ENCODE measurements at places on chromosomes 11 and 22.
A peak's percentile ranks its signal among the peaks of the same experiment; 100 is the strongest.

- DNase-seq = no peak
These were observed 131.6 kb downstream of the ETS1 start for GRCh38 chr11:128455766-128456165.

GRCh38 chr22:35839841-35840301 lies 122.2 kb downstream of the APOL5 start:
- no peak for DNase-seq

DNA sequence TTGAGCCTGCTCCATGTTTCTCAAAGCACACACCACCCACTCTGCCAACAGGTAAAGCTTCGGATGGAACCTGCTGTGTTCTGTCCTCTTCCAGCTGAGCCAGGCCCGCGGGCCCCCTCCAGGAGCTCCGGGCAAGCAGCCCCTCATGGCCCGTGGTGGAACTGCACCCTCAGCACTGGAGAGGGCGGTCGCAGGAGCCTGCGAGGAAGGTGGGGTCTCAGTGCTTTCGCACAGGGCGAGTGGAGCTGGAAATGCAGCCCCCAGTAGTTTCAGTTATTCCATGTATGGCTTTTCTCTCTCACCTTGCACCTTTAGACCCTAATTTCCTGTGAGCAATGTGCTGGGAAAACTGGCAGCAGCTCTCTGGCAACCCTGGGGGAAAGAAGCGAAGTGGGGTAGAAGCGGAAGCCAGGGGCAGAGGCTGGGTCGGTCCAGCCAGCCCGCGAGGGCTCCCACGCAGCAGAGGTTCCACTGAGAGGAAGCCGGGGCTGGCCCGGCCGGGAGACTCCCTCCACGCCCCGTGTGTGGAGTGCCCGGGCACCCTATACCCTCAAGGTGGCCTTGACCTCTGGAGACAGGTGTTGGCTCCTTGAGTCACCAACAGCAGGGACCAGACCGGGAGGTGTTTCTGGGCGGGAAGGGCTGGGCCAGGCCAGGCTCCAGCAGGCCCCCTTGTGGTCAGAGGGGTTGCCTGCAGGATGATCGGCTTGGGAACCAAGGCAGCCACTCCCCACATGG lies 119.9 kb upstream of the TMEM45B start:
- peak; percentile 22 for DNase-seq

DNA sequence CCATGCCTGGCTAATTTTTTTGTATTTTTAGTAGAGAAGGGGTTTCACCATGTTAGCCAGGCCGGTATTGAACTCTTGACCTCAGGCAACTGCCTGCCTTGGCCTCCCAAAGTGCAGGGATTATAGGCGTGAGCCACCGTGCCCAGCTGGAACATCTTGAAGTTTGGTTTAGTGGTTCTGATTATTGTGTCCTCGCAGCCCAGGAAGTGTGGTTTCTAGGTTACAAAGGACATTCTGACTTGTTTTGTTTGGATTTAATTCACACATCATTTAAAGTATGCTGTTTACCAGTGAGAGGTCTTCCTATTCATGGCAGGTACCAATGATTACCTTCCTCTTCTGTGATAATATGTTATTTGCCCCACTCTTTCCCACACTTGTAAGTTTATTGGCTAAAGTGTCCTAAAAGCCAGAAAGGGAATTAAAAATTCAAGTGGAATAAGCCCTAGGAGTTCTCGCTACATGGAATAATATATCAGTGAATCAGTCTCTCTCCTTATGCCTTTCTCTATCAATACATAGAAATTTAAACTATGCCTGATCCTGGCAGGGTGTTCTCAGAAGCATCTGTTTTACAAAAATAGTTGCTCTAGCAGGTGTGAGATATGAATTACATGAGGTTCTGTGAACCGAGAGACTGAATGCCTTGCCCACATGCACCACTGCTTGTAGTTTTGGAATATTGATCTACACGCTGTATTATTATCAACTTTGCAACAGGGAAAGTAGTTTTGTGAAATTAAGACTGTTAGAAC lies 263.1 kb downstream of the DDX10 start:
- no peak for DNase-seq

- DNase-seq = no peak
These were observed 436.8 kb upstream of the CADM1 start for GRCh38 chr11:115941044-115941443.

DNA sequence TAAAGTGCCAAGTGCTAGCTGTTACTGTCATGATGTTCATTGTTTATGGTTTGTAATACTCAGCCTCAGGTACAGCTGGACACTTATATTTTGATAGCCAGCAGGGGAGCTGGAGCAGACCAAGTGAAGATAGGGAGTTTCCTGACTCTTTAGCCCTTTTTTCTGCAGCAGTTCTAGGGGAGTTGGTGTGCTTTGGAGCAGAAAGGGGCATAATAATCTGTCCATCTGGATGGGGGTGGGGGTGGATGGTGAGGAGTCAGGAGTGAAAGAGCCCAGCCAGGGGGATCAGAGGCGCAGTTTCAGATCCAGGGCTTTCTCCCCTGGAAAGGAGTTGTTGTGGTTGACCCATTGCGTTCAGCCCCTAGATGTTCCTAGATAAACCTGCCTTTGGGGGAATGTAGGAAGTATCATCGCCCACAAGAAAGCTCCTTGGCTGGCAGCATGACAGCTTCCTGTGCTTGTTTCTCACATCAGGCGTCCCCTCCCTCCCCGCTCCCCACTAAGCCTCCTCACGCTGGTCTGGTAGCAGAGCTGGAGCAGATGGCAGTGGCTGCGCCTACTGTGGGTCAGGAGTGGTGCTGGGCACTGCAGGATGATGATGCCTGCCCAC lies 41.9 kb downstream of the MED15 start:
- no peak for DNase-seq

Data from stimulated activated CD8-positive, alpha-beta memory T cell treated with anti-CD3 and anti-CD28 coated beads, Interleukin-4, amount 100 ng/mL, for 1 hour (primary cell).